ENCODE measurements at places on chromosomes 11 and 22.
A peak's percentile ranks its signal among the peaks of the same experiment; 100 is the strongest.

GRCh38 chr22:38041760-38042487, 15.3 kb upstream of the PICK1 start:
- DNase-seq = no peak

DNA sequence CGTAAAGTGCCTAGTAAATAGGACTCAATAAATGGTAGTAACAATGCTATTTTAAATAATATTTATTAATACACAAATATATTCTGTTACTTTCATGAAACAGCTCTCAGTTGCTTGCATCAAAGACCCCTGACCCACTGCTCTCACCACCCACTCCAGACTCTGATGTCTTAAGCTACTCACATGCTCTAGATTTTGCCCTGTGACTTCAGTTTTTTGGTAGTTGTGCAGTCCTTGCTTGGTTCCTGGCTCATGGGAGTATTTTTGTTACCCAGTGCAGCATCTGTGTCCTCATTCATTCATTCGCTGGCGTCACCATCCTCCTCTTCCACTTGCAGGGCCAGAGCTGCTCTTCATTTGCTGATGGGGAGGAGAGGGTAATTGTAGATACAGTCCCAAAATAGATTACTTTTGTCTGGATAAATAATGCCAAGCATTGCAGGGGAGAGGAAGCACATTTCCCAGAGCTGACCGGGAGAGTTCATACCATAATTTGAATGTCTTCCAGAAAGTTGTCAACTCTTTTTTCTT, 12.7 kb downstream of the MRPL48 start:
- no peak for DNase-seq

DNA sequence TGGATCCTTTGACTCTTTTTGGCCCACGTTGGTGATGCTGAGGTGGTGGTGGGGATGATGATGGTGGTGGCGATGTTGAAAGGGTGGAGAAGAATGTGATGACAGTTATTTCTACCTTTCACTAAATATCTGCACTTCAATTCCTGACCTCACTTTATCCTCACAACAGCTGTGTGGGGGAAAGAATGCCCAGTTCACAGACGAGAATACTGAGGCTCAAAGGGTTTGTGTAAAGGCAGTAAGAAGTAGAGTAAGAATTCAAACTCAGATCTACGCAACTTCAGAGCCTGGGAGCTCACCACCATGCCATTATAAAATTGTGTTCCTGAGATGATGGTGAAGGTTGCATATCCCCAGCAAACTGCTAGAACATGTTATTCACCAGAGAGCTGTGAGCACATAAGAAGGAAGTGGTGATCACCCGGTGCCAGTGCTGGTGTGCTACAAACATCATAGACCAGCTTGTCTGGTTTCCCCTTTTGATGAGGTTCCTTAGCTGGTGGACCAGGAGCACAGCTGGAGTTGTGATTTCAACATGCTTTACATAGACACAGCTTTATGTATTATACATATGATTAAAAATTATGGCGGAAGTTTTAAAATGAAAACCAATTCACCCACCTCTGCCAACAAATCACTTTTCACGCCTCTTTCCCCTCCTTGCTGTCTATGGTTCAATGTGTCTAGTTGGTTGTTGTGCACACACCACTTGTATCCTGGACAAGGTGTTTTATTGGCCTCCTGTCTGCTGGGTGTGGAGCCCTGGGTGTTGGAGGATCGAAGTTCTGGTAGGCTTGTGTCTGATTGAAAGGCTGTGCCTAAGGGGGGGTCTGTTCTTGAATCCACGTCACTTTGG, 6.2 kb downstream of the ST14 start:
- no peak for DNase-seq

DNA sequence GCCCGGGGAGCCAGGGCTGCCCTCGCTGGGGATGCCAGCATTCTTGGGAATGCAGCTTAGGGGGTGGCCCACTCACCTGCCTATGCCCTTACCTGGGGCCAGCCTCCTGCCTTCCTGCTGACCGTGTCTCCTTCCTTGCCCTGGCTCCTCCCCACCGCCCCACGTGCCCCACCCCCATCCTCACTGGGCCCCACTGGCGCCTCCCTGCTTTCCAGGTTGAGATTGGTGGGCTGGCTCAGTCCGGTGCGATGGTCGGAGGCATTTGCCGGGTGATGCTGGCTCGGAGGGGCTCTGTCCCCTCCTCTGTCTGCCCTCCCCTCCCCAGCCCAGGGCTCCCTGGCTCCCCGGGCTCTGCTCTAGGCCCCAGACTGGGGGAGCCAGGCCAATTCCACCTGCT, 34.1 kb upstream of the GRAMD4 start:
- no peak for DNase-seq

DNA sequence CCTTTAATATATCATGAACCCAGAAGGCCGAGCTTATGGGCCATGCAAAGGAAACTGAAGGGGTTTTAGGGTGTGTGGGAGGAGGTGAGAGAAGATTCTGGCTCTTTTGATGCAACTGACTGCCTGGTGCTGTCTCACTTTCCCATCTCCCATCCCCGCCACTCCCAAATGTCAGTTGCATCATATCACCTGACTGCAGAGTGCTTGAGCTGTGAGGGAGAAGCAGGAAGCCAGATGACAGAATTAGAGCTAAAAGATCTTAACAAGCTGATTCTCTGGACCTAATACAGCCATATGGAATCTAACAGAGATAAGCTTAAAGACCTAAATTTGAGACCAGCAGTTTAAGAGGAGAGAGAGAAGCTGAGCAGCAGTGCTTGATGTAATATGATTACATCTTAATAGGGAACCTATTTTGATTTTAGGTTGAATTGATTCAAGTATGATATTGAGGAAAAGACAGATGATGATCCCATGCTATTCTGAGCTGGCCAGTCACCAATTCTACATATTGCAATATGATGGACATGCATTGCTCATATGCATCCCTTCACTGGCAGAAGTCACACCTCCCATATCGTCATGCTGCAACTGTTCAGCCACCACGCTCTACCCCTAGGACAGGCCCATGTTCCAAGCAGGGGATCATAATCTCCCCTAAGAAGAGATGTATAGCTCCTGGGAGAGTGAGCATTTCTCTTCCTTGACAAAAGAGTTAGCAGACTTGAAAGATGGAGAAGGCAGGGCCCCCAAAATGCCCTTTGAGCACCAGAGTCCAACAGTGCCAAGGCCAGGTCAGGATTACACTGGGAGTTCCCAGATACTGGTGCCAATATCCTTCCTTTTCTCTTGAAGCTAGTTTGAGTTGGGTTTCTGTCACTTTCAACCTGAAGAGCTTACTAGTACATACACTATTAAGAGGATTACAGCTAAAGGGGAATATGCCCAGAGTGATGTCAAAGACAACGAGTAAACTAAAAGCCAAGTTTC, 44.9 kb downstream of the PLEKHA7 start:
- DNase-seq = no peak

GRCh38 chr22:19710769-19711106, 3.6 kb upstream of the SEPTIN5 start:
- no peak for DNase-seq

- no peak for DNase-seq
Observed at GRCh38 chr11:35798983-35799382, 136.4 kb downstream of the TRIM44 start.

DNA sequence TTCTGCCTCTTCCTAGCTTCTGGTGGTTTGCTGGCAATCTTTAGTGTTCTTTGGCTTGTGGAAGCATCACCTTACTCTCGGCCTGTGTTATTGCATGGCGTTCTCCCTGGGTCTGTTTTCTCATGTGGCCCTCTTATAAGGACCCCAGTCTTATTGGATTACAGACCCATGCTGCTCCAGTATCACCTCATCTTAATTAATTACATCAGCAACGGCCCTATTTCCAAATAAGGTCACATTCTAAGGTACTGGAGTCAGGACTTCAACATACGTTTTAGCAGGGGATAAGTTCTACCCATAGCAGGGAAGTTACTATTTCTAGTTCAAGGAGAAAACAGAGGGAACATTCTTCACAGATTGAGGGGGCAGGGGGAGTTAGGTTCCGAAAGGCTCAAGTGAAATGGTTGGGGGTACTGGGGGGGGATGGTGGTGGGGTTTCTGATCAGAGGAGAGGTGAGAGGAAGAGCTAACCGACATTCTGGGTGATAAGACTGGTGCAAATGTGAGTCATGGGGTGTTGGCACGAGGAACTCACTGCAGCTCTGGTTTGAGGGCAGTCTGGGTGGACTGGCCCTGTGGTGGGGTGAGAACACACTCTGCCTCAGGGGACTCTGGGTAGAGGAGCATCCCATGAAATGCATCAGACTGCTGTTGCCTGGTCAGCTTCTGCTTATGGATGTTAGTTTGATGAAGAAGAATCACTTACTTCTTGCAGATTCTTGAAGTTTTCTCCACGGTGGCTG, 51.5 kb upstream of the ZBED5 start:
- DNase-seq = peak; percentile 43

Measured in fibroblast of skin of right biceps (primary cell).